ENCODE measurements at places on chromosomes 7 and 10. TPM values are rescaled to one million over a fixed set of nuclear protein-coding genes. Genes with fewer than 3 reads are reported as not detected.

Gene FAM25G
- not detected for polyA plus RNA-seq

Gene SP8
- 0.39 TPM for polyA plus RNA-seq

Gene CYP2C19
- polyA plus RNA-seq = not detected

Gene CPXM2
- 1.3 TPM for polyA plus RNA-seq

Gene FAS
- polyA plus RNA-seq = 11.0 TPM

Gene CHST15
- 18.9 TPM for polyA plus RNA-seq

Gene USP6NL
- 10.8 TPM for polyA plus RNA-seq

Gene LRRTM3
- polyA plus RNA-seq = 2.2 TPM

Gene GRK5
- 24.1 TPM for polyA plus RNA-seq

Gene NME8
- not detected for polyA plus RNA-seq

Gene ACTA2
- polyA plus RNA-seq = 226 TPM

Gene WEE2
- polyA plus RNA-seq = not detected

Gene NEURL1
- 30.7 TPM for polyA plus RNA-seq

Gene CPA1
- 2.9 TPM for polyA plus RNA-seq

Gene ST8SIA6
- 2.0 TPM for polyA plus RNA-seq

Gene ZDHHC6
- 36.2 TPM for polyA plus RNA-seq

Gene PNLIP
- polyA plus RNA-seq = not detected

Gene TAS2R5
- polyA plus RNA-seq = 3.0 TPM

Gene BTBD16
- 0.43 TPM for polyA plus RNA-seq

Gene CTAGE4
- polyA plus RNA-seq = 0.68 TPM

Gene HPSE2
- polyA plus RNA-seq = not detected

Gene TLX1
- polyA plus RNA-seq = not detected

Gene TWNK
- 15.4 TPM for polyA plus RNA-seq

Gene SRGN
- polyA plus RNA-seq = 32.3 TPM

Gene NPY4R2
- polyA plus RNA-seq = not detected

Gene GFRA1
- 38.2 TPM for polyA plus RNA-seq

Gene TMEM140
- 9.6 TPM for polyA plus RNA-seq

Gene ASIC3
- polyA plus RNA-seq = 2.5 TPM

Gene SORCS3
- polyA plus RNA-seq = 0.19 TPM

Gene NUTM2A
- 0.98 TPM for polyA plus RNA-seq

Gene PMS2
- polyA plus RNA-seq = 14.3 TPM

Gene GPR37
- 22.3 TPM for polyA plus RNA-seq

Gene TSPAN12
- polyA plus RNA-seq = 72.8 TPM

Gene NPTX2
- 12.3 TPM for polyA plus RNA-seq

Gene HOXA10
- polyA plus RNA-seq = 0.20 TPM

Gene OPN4
- 1.4 TPM for polyA plus RNA-seq

Gene OR2A1
- 0.50 TPM for polyA plus RNA-seq

Gene PPP3CB
- 156 TPM for polyA plus RNA-seq

Gene GIMAP4
- 27.2 TPM for polyA plus RNA-seq

Gene GIMAP1
- polyA plus RNA-seq = 2.9 TPM

Gene FKBP6
- polyA plus RNA-seq = not detected

Gene CCDC126
- polyA plus RNA-seq = 6.5 TPM

Gene ARPC1A
- polyA plus RNA-seq = 58.8 TPM

Gene C10orf105
- 0.12 TPM for polyA plus RNA-seq

Gene ASZ1
- polyA plus RNA-seq = not detected

Gene SLC35B4
- 10.9 TPM for polyA plus RNA-seq
